ENCODE measurements at places on chromosomes 6 and 20.

GRCh38 chr6:8065519-8065911 lies 1.3 kb upstream of the BLOC1S5 start:
- H3K4me1 ChIP-seq, result peaks cover 8% of the 10 kb centered on the region
- DNase-seq, result no peak
- H3K27me3 ChIP-seq, result no peaks in the 10 kb centered on the region
- peak overlapping the region; percentile 7 for H3K4me3 ChIP-seq
- no peak overlapping the region for H3K27ac ChIP-seq
- no peaks in the 10 kb centered on the region for H3K36me3 ChIP-seq

DNA sequence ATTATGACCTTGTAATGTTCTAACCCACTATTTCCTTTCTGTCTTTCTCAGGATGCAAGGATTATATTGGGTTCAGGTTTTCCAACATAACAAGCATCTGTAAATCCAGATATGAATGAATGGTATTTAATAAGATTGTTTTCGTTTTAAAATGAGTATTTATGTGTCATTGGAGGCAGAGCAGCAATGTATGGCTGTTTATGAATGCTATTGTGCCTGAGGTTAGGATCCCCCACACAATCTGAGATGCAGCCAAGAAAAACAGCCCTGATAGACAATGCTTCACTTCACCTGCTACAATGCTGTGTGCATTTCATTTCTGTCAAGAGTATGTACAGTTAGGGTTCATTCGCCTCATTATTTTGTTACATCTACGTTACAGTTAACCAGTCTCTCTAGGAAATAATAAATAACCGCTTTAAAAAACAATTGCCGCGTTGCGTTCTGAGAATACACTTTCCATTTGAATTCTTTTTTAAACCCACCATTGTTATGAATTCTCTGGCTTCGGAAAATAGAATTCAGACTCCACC lies 19.6 kb downstream of the TFAP2A start:
- H3K4me1 ChIP-seq, result peaks cover 12% of the 10 kb centered on the region
- no peak overlapping the region for H3K4me3 ChIP-seq
- no peak for DNase-seq

DNA sequence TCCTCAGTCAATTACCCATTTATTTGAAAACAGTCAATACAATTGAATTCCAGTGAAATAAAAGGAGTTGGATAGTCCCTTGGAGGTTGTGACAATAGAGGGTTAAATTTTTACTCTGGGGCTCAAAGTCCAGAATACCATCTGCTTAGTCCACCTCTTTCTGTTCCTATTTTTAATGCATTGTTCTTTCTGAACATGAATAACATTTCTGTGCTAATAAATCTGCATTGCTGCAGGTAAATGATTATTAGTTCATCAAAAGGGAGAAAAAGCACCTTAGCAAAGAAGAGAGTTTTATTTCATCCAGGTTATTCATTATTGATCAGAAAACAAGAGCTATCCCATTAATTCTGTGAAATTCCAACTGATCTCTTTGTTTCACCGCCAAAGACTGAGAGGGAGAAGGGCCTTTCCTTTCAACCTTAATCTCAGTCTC lies 166.1 kb upstream of the OLIG3 start:
- H3K27ac ChIP-seq, result no peak overlapping the region
- DNase-seq, result no peak
- no peak overlapping the region for H3K4me3 ChIP-seq
- no peaks in the 10 kb centered on the region for H3K27me3 ChIP-seq
- H3K4me1 ChIP-seq, result no peaks in the 10 kb centered on the region
- no peaks in the 10 kb centered on the region for H3K36me3 ChIP-seq

DNA sequence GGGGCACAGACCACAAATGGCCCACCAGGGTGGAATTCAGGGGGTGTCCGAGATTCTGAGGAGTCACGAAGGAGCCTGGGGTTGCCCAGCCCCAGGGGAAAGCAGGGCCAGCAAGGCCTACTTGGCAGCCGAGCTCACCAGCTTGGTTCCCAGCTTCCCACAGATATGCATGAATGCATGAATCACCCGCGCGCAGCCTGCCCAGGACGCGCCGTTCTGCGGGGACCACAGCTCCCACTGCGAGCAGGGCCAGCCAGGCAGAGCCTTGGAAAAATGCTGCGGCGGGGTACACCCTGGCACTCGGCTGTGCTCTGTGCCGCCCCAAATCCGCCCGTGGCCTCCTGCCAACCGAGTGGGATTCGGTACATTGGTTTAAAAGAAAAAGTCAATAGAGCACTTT lies 211.0 kb downstream of the NFATC2 start:
- H3K4me1 ChIP-seq, result no peaks in the 10 kb centered on the region
- no peak overlapping the region for H3K4me3 ChIP-seq
- no peak overlapping the region for H3K27ac ChIP-seq
- peaks cover 5% of the 10 kb centered on the region for H3K27me3 ChIP-seq

- H3K4me1 ChIP-seq, result no peaks in the 10 kb centered on the region
- no peak overlapping the region for H3K4me3 ChIP-seq
- no peaks in the 10 kb centered on the region for H3K27me3 ChIP-seq
Observed at GRCh38 chr6:99016355-99016754, 68.6 kb upstream of the FBXL4 start.

DNA sequence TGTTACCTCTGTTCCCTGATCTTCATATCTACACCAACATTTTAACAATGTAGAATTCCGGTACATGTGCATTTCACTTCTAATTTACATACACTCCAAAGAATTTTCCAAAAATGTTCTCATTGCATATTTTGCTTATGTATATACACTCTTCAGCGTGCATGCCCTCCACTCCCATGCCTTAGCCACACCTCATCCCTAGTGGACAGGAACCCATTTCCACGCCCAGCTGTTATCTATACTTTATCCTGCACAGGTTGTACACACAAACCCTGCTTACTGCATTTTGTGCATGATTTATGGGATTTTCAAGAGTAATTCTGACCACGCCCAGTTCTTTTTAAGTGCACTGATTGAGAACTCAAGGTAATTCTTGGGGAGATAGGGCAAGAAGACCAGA lies 102.4 kb downstream of the TFAP2C start:
- peaks cover 9% of the 10 kb centered on the region for H3K4me1 ChIP-seq
- H3K36me3 ChIP-seq, result no peaks in the 10 kb centered on the region
- peaks cover 3% of the 10 kb centered on the region for H3K27me3 ChIP-seq
- DNase-seq, result no peak

DNA sequence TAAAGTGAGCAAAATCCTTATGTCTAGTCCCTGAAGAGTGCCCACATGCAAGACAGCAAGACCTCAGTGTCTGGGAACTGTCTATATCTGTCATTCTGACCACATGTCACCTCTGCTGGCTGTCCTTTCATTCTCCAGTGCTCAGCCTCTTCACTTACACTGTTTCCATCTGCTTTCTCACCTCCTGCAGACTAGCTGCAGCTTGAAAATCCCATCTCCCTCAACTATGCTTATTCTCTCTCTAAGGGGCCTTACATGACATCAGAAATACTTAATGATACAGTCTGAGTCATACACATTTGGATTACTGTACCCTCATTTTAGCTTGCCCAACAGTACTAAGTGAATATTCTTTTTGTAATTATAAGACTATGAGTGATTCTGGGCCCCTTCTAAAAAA lies 587.8 kb downstream of the EPM2A start:
- H3K4me1 ChIP-seq, result no peaks in the 10 kb centered on the region
- DNase-seq, result no peak
- no peak overlapping the region for H3K4me3 ChIP-seq
- H3K27ac ChIP-seq, result no peak overlapping the region
- H3K27me3 ChIP-seq, result no peaks in the 10 kb centered on the region
- H3K36me3 ChIP-seq, result no peaks in the 10 kb centered on the region

DNA sequence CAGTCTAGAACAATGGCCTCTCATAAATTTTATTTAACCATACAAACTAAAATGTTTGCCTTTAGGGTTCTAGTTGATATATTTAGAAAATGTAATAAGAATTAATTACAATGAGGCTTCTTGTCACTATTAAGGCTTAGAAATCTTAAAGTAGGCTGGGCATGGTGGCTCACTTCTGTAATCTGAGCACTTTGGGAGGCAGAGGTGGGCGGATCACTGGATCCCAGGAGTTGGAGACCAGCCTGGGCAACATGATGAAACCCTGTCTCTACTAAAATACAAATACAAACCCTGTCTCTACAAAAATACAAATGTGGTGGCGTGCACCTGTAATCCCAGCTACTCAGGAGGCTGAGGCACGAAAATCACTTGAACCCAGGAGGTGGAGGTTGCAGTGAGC lies 99.0 kb upstream of the ADGRF1 start:
- H3K27me3 ChIP-seq, result no peaks in the 10 kb centered on the region
- H3K4me3 ChIP-seq, result no peak overlapping the region
- H3K36me3 ChIP-seq, result no peaks in the 10 kb centered on the region
- no peak for DNase-seq

Data from endothelial cell (in vitro differentiated cells).